ENCODE measurements at places on chromosomes 4 and X.

- no peaks in the 10 kb centered on the region for H3K27me3 ChIP-seq
- no peak overlapping the region for H3K4me3 ChIP-seq
- no peak overlapping the region for H3K27ac ChIP-seq
These were observed 13.1 kb downstream of the DCHS2 start for GRCh38 chr4:154478547-154478946.

- 0 out of 2 replicates have a peak, but pooled peaks cover 4% of the 10 kb centered on the region for H3K36me3 ChIP-seq
- DNase-seq: no peak
- no peaks in the 10 kb centered on the region for H3K4me1 ChIP-seq
- no peak overlapping the region for H3K4me3 ChIP-seq
- no peak overlapping the region for H3K27ac ChIP-seq
These were observed 571.2 kb upstream of the FAT1 start for GRCh38 chr4:187294861-187295260.

DNA sequence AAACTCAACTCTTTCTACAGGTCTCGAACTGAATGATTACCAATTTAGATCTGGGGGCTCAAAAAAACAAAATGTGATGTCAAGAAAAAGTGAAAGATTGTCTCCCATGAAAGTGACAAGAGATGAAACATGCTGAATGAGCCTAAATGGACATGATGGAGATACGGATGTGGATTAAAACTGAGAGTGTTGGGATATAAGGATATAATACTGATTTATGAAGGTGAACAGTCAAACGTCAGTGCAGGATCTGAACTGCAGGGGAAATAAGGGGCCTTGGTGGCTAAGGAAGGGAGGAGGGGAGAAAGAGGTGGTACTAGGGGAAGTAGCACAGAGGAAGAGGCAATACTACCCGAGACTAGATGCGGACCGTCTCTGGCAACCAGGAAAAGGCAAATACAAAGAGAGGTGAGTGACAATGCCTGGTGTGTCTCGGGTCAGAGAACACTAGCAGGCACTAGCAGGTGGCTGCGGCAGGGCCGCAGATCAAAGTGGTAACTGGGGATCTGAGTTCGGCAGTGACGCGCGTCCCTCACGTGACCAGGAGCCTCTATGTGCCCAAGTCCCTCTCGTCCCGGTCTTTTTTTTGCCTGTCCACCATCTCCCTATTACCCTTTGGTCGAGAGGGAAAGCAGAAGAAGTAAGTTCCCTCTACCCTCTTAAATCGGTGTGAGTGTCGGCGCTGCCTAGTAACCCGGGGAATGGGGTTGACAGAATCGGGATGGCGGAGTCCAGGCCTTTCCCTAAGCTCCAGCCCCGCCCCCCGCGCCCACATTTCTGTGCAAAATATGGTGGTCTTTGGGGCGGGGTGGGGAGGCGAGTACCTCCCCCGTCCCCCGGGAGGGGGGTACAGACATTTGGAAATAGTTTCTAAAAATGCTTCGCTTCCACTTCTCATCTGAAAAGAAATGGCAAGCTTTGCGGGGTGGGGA lies at the start of gene TCEAL1:
Gene TCEAL1, plus strand, starts transcription at position 590 of the 932 bp plus-strand sequence. CDS start 942 bp downstream, outside the sequence.
- H3K27me3 ChIP-seq: no peaks in the 10 kb centered on the region
- H3K4me3 ChIP-seq: peak within 1 kb of the TSS; percentile 90
- peak; percentile 58 for DNase-seq

DNA sequence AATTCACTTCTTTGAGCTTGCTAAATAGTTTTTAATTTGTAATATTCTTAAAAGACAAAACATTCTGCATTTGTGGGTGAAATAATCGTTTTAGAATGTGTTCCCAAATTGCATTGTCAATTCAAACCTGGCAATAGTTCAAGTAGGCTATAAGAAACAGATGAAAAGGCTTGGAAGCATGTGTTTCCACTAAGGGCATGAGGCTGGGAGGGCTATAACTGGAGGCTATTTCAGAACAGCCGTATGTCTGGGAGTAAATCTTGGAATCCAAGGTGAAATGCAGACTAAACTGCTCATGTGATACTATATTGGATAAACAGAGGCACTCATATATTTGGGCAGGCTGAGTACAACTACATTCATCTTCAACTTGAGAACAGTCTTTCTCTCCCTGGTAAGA lies 117.4 kb upstream of the GRPR start:
- H3K4me1 ChIP-seq: 0 out of 2 replicates have a peak, but pooled peaks cover 5% of the 10 kb centered on the region
- no peak overlapping the region for H3K27ac ChIP-seq
- H3K36me3 ChIP-seq: no peaks in the 10 kb centered on the region
- H3K27me3 ChIP-seq: no peaks in the 10 kb centered on the region
- DNase-seq: no peak

DNA sequence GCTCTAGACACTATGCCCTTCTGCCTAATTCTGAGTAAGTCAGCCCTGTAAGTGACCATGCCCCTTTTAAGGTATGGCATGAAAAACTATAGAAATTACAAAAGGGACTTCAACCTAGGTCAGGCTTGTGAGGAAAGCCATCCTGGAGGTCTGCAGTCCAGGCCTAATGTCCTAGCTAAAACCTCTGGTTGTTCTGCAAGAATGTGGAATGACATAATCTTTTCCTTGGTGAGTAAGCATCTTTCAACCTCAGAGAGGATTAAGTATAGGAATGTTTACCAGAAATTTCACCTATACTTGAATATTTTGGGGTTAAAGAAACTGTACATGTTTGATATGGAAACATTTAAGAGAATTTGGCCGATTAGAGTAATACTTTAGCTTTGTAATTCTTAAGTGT lies 23.8 kb upstream of the HPSE start:
- peaks cover 3% of the 10 kb centered on the region for H3K4me1 ChIP-seq
- no peaks in the 10 kb centered on the region for H3K36me3 ChIP-seq
- no peak overlapping the region for H3K27ac ChIP-seq
- H3K4me3 ChIP-seq: no peak overlapping the region
- no peaks in the 10 kb centered on the region for H3K27me3 ChIP-seq

DNA sequence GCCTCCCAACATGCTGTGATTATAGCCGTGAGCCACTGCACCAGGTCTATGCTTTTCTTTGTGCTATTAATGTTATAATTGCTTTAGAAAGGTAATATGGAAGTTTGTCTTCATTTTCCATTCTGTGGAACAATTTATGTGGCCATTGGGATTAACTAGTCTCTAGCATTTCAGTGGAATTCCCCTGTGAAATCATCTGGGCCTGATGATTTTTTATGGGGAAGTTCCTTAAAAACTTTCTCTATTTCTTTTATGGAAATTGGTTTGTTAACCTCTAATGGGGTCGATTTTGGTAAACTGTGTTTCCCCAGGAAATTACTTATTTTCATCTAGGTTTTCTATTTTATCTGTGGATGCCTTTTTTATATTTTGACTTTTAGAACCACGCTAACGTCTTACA lies 11.3 kb downstream of the TIMP1 start:
- DNase-seq: no peak
- no peak overlapping the region for H3K4me3 ChIP-seq
- H3K27me3 ChIP-seq: no peaks in the 10 kb centered on the region
- no peaks in the 10 kb centered on the region for H3K36me3 ChIP-seq
- H3K4me1 ChIP-seq: no peaks in the 10 kb centered on the region
